ENCODE measurements at places on chromosomes 3 and 15. TPM values are rescaled to one million over a fixed set of nuclear protein-coding genes. Genes with fewer than 3 reads are reported as not detected.

- H3K27ac ChIP-seq: no peak overlapping the region
- no peaks in the 10 kb centered on the region for H3K36me3 ChIP-seq
- no peaks in the 10 kb centered on the region for H3K27me3 ChIP-seq
Observed at GRCh38 chr3:148861277-148861869, 3.7 kb upstream of the CPA3 start.

GRCh38 chr3:133549565-133549964, 23.9 kb upstream of the CDV3 start:
- H3K27ac ChIP-seq: no peak overlapping the region
- H3K4me3 ChIP-seq: no peak overlapping the region
- H3K27me3 ChIP-seq: no peaks in the 10 kb centered on the region
- DNase-seq: no peak

DNA sequence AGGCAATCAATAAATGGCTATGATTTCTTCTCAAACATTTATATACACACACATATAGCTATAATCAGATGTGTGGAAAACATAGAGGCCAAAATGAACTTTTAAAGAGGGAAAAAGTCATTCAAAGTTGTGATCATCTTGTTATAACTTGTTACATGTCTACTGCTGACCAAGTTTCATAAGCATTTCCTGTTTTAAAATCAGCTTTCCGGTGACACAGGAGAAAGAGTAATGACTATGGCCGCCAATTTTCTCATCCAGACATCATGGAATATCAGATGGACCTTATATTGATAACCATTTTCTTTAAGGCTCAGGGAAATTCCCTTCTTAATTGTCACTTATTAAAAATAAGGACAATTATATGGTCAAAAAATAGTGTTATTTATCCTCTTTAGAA, 71.7 kb upstream of the AGTR1 start:
- no peaks in the 10 kb centered on the region for H3K36me3 ChIP-seq
- H3K27ac ChIP-seq: no peak overlapping the region

GRCh38 chr3:73783811-73784210, 159.1 kb upstream of the PDZRN3 start:
- H3K27me3 ChIP-seq: no peaks in the 10 kb centered on the region
- no peak overlapping the region for H3K4me3 ChIP-seq
- no peak for DNase-seq
- H3K4me1 ChIP-seq: peaks cover 21% of the 10 kb centered on the region
- no peaks in the 10 kb centered on the region for H3K36me3 ChIP-seq

The NR2F2 gene
- total RNA-seq: 126 TPM
